ENCODE measurements at places on chromosomes 4 and X.

DNA sequence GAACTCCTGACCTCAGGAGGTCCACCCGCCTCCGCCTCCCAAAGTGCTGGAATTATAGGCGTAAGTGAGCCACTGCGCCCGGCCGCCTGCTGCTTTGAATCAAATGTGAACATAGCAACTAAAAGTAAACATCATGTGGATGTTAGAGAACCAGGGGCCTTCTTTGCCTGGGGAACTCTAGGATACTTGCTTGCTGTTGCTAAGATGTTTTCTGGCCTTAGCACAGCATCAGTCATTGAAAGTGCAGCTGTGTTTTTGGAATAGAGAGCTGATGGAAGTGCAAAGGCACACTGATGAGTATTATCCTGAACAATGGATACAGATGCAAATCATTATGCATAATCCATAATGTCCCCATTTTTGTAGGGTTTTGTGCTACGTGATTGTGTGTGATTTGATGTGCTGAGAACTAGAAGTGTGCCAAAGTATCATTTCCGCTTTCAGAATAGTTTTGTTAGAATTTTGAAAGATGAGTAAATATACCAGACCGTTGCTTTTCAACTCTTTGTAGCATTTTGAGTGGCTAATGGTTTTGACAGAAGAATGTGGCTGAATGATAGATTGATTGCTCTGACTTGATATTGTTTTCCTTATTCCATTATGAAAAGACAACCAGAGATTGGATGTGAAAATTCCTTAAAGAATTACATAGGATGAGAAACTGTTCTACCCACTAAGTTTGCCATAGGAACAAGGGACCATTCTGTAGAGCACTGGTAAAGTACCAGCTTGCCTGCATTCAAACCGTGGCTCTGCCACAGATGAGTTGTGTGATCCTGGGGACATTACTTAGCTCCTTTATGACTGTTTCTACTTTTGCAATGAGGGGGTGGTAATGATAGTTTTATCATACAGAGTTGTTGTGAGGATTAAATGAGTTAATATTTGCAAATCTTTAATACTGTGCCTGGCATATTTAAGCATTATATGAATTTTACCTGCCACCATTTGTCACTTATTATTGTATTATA lies 74.7 kb downstream of the REPS2 start:
- DNase-seq = no peak

DNA sequence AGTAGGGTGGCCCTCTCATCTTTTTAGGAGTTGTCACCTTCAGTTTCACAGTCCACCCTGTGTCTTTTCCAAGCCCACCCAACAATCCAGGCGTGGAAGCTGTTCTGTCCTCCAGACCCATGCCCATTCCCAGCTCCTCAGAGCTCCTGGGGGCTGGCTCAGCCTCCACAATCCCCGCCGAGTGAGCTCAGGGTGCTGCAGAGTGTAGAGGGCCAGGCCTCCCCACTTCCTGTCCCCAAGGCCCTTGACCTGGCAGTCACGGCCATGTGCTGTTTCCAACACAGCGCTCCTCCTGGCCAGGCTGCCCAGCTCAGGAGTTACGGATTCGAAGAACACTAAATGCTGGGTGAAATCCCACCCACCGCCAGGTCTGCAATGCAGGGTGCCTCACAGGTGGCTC lies 31.8 kb downstream of the PDHA1 start:
- no peak for DNase-seq

DNA sequence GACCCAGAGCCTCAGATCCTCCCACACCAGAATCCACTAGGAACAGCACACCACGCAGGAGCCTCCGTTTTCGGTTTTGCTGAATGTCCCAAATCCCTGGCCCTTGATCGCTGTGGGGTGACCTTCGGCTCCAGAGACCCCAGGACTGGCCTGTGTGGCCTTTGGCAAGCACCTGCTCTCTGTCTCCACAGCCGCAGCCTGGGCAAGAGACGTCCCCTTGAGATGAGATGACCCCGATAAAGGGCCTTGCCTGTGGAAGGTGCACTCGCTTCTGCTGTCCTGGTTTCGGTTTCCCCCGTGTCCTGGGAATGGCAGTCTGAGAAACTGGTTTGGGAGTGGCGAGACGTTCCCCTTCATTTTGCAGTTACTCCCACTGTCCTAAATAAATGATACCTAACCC lies 9.6 kb downstream of the PSAPL1 start:
- no peak for DNase-seq

DNA sequence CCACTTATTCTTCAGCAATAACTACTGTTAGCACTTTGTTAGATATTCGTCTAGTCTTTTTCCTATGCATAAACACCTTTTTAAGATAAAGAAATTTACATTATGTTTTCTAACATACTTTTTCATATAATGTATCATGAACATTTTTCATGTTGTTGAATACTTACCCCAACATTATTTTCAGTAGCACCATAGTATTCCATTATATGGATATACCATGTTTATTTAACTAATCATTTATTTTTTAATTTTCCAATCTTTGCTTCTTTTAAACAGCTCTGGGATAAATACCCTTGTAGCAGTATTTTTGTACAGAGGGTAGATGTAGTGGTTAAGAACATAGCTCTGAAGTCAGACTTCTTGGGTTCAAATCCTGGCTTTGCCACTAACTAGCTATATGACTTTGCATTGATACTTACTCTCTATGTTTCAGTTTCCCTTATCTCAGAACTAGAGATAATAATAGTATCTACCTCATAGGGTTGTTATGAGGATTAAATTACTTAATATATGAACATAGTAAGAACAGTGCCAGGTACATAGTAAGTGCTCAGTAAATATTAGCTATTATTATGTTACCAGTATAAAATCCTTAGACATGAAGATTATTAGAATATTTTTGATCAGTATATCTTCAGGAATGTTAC lies 11.3 kb downstream of the EXOC1 start:
- no peak for DNase-seq

DNA sequence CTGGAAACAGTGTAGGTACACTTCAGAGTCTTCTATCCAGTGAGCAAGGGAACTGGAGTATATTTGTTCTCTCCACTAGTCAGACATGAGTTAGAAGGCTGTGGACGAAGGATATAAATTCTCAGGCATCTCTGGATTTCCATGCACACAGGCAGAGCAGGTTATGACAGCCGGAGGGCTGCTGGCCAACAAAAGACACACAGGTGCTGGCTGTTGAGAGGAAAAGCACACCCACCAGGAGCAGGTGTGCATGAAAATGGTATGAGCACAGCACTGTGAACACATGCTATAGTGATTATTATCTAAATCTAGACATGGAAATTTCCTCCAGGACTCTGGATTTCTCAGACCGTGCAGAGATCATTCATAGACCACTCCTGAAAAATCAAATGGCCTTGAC lies 444.7 kb upstream of the RPS6KA3 start:
- no peak for DNase-seq

- no peak for DNase-seq
Measured at GRCh38 chrX:52504551-52504950, 8.9 kb downstream of the XAGE1A start.

DNA sequence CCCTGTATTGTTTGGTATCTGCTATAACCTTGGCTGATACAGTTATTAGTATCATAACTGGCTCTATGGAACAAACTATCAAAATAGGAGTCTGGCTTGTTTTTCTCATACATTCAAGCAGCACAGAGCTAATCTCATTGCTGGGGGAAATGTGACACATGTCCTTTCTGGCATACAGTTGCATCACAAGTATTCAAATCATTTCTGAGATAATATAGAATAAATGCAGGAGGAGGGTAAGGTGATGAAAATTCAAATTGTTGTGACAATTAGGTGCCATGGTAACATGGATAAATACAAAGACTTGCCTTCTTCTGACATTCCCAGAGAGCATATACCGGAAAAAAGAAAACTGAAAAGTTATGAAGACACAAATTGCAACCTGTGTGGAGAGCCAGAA lies 2706.8 kb downstream of the ARAP2 start:
- DNase-seq = no peak

- DNase-seq = peak; percentile 68
Measured at GRCh38 chr4:53043055-53043454, 180.9 kb downstream of the RASL11B start.

DNA sequence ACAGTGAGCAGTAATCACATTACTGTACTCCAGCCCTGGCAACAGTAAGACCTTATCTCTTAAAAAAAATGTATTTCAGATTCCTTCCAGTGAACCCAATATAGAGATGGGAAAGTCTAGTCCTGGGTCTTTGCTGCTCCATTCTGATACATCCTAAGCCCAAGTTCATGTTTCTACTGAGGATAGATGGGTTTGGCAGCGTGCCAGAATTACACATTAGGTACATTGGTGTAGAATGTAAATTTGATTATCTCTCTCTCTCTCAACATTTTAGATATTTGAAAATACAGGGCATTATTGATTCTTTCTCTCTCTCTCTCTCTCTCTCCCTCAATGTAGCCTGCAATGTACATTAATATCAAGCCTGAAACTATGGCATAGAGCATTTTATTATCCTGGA lies 43.5 kb upstream of the ZNF330 start:
- DNase-seq = no peak

All from NCI-H2171 (cell line).